ENCODE measurements at places on chromosomes 6 and 20.

DNA sequence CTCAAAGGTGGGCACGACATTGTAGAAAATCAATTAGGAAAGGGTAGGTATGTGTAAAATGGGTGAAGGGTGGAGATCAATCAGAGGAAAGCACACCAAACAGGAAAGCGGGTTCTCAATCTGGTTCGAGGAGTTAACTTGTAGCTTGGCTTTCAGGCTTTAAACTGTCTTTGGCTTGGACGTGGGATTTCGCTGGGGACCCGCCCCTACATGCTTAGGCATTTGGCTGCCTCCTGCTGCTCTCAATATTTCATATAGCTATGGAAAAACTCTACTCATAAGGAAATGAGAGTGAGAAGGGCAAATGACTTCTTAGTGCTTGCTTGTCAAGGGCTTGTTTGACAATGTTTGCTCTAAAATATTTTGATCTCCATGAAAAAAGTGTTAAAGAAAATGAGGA is 38.1 kb upstream of the PDE7B start:
- DNase-seq: no peak

- DNase-seq: no peak
These were observed 58.0 kb upstream of the FRMD1 start for GRCh38 chr6:168137024-168137423.

- DNase-seq: peak; percentile 41
These were observed 6.5 kb downstream of the TGM6 start for GRCh38 chr20:2387180-2387577.

- DNase-seq: peak; percentile 48
These were observed 2.5 kb upstream of the HEY2 start for GRCh38 chr6:125746731-125747588.

GRCh38 chr6:54617730-54618129 is 228.8 kb upstream of the FAM83B start:
- DNase-seq: no peak

GRCh38 chr20:47063407-47063806 is 168.8 kb downstream of the EYA2 start:
- DNase-seq: no peak

DNA sequence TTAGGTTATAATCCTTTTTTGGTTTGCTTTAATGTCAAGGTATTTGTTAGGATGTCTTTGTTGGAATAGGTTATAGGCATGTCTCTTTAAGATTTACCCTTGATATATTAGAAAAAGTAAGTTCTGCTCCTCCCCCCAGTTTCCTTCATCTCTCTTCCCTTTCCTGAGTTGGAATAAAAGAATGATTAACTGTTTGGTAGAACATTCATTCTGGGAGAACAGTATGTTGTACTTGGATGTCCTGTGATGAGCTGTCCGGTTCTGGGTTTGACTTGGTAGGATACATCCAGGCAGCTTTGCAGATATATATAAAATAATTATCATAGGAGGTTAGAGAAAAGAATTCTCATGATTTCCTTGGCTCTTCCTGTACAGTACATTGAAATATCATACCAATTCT is 199.6 kb upstream of the RREB1 start:
- no peak for DNase-seq

DNA sequence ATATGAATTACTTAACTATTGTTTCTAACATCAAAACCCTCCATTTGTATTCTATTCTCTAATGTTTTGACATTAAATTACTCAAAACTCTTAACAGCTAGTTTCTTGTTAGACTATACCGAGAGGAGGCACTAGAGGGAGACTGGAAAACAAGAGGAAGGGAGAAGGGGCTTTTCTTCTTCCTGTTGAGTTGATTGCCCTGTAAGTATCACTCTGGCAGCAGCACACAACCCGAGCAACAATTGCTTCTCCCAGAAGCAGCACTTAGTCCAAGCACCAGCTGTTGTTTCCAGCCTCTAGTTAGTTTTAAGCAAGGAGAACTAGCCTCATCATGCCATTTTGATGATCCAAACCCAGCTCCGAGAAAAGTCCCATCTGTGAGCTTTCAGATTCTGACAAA is 603.8 kb downstream of the PRKN start:
- DNase-seq: no peak

DNA sequence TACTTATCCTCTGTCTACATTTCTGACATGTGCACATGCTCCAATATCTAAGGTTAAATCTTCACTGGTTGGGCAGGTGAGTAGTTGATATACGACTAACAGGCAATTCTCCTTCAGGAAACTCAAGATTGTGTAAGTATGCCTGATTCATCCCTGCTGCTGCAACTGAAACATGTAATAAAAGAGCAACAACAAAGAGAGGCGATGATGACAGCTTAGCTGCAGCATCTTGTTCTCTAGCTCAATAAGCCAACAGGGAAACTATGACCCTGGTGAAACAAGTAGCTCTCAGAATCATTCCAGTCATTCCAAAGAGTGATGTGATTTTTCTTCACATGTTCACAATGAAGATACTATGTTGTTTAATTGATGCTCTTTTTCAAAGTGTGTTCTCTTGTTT is 74.4 kb downstream of the ELOVL4 start:
- DNase-seq: no peak

GRCh38 chr6:2247664-2248063 is 2.3 kb upstream of the GMDS start:
- no peak for DNase-seq

DNA sequence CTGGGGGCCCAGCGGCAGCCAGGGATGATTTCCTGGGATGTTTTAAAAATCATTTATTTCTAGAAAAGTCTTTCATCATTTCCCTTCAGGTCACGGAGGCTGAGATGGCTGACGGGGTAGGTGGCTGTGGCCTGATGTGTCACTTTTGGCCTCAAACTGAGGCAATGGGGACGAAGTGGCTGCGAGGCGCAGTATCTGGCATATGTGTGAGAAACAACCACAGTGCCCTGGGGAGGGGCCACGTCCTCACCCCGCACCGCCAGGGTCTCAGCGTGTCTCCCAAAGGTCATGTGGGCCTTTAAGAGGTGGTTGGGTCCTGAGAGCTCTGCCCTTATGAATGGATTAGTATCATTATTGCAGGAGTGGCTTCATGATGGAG is 120.0 kb downstream of the CEBPB start:
- DNase-seq: no peak

- no peak for DNase-seq
These were observed 15.7 kb downstream of the REM1 start for GRCh38 chr20:31490752-31491151.

- no peak for DNase-seq
These were observed 11.4 kb upstream of the VEGFA start for GRCh38 chr6:43758617-43759050.

DNA sequence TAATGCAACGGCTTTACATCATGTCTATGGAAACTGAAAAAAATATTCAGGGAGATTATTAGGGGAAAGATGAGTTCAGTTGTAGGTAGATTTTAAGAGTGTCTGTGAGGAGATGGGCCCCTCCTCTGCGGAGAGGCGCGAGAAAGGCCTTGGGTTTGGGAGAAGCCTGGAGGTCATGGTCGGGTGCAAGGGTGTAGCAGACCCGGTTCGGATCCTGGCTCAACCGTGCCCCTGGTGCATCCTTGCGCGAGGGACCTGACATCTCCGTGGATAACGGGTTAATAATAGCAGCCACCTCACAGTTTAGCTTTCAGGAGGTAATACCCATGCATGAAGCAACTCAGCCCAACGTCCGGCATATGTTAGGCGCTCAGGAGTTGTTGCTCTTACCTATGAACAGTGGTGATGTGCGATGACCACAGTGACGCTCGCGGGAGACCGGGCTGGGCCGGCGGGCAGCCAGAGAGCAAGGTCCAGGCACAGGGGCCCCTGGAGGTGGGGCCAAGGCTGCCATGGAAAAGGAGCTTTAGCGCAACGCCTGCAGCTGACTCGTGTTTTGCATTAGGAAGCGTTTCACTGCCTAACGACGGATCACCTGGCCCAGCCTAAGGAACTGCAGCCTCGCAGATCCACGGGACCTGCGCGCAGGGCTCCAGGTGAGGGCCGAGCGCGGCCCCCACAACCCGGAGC is 146.4 kb upstream of the ARID1B start:
- no peak for DNase-seq

- DNase-seq: no peak
These were observed 38.1 kb upstream of the OPN5 start for GRCh38 chr6:47743744-47744143.

GRCh38 chr6:80249897-80250296 is 143.4 kb downstream of the BCKDHB start:
- no peak for DNase-seq

- DNase-seq: no peak
These were observed 8.4 kb downstream of the IRF4 start for GRCh38 chr6:399785-400534.

GRCh38 chr6:137708481-137708880 is 158.6 kb upstream of the TNFAIP3 start:
- no peak for DNase-seq

DNA sequence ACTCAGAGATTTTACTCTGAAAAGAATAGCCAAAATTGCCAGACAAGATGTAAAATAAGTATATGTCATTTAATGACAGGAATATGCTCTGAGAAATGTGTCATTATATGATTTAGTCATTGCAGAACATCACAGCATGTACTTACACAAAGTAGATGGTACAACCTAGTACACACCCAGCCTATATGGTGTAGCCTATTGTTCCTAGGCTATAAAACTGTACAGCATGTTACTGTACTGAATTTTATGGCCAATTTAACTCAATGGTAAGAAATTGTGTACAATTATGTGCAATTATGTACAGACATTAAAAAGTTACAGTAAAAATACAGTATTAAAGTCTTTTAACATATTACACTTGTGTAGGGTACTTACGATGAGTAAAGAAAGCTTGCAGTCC is 311.9 kb upstream of the EPHA7 start:
- DNase-seq: no peak

DNA sequence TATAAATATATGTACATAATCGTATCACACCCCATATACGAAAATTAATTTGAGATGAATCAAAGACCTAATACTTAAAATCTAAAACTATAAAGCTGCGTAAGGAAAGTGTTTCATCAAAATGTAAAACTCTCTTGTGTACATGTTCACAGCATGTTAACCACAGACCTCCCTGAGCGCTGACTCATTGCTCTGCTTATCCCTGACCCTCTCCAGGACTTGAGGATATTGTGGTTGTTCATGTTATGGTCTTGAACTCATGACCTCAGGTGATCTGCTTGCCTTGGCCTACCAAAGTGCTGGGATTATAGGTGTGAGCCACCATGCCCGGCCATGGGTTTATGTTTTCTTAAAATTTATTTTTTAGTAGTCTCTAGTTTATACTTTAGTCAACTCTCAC is 14.2 kb downstream of the FAM83B start:
- DNase-seq: no peak

GRCh38 chr6:22643780-22644179 is 74.4 kb downstream of the HDGFL1 start:
- no peak for DNase-seq

GRCh38 chr20:47821481-47822100 is 36.3 kb upstream of the SULF2 start:
- no peak for DNase-seq

DNA sequence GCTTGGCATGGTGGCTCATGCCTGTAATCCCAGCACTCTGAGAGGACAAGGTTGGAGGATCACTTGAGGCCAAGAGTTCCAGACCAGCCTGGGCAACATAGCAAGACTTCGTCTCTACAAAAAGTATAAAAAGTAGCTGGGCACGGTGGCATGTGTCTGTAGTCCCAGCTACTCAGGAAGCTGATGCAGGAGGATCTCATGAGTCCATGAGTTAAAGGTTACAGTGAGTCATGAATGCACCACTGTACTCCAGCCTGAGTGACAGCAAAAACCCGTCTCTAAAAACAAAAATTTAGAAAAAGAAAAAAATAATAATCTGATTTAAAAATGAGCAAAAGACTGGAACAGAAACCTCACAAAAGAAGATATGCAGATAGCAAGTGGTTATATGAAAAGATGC is 279.7 kb downstream of the RNGTT start:
- DNase-seq: no peak

- DNase-seq: no peak
These were observed 16.2 kb downstream of the CST7 start for GRCh38 chr20:24965065-24965919.

DNA sequence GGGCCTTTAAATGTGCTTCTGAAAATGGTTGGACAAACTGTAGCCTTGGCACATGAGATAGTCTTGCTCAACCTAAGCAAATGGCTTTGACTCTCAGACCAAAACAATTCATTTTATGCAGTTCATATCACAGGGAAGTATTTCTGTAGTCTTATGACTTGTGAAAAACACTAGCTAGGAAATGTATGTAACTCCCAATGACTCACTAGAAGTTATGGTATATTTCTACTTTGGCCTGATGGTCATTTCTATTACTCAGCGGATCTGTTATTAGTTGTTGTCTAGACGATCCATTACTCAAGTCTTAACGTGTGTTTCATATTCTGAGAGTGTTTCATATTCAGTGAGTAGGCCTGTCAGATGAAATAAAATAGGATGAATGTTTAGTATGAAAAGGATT is 1333.5 kb downstream of the KHDRBS2 start:
- no peak for DNase-seq

DNA sequence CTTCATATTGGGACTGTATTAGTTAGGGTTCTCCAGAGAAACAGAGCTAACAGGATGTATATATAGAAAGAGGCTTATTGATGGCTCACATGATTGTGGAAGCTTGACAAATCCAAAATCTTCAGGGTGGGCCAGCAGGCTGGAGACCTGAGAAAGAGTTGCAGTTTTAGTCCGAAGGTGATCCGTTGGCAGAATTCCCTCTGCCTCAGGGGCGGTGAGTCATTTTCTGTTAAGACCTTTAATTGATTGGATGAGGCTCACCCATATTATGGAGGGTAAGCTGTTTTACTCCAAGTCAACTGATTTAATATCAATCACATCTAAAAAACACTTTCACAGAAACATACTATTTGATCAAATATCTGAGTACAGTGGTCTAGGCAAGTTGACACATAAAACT is 113.6 kb downstream of the FLRT3 start:
- no peak for DNase-seq

DNA sequence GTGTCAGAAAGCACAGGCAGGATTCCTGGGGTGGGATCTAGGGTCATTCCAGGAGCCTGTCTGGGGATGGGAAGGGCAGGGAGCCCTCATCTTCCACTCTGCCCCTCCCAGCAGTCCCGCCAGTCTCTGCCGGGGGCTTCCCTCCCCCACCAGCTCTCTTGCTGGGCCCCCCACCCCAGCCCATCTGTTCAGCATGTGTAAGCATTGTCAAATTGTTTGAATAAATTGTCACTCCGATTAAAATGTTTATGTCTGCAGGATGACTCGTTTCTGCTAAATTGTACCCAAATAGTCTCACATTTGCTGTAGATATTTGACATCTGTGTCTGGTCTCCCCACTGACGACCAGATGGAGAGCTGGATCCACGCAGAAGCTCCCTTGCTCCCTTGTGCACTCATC is 257.6 kb downstream of the ANKRD60 start:
- no peak for DNase-seq
